Endothelial cell of coronary artery (primary cell): ENCODE measurements at places on chromosomes 7 and 10. TPM values are rescaled to one million over a fixed set of nuclear protein-coding genes. Genes with fewer than 3 reads are reported as not detected.

Gene LAMB1
- 699 and 969 TPM in 2 replicates for total RNA-seq

Gene GSAP
- 2.4 and 2.8 TPM in 2 replicates for total RNA-seq

Gene EN2
- 0.09 TPM in 1 of 2 replicates, not detected in the other for total RNA-seq

Gene DNAJB9
- total RNA-seq: 24.9 and 38.0 TPM in 2 replicates
